ENCODE measurements at places on chromosomes 16 and 17.

DNA sequence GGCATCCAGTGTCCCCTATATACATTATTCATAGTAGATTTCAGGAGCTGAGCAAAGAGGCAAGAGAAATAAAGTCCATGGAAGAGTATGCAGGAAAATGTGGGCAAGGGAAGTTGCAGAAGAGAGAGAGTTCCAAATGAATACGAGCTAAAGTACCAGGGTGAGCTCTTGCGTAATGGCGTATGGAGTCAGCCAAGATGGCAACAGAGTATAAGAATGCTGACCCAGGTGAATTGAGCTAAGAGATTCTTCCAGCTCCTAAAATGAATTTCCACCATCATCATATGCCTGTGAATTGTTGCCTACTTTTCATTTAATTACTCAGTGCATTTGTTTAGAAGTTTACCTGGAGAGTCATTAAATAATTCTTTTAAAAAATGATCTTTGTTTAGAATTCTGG, 153.2 kb upstream of the CNTNAP4 start:
- DNase-seq, result no peak

DNA sequence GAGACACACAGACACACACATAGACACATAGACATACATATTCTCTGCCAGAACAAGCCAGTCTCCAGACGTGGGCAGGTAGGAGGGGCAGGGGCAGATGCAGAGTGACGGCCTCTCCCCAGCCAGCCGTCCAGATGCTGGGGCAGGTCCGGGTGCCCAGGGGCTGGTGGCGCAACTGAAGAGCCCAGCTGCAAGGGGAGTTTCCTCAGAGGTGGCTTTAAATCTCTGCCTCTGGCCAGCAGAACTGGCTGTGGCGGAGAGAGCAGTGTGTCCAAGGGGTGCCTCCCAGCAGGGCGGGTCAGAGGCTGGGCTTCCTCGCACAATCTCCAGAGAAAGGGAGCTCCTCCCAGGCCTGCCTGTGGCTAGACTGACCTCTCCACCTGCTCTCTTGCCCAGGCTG, 9.4 kb upstream of the GCGR start:
- no peak for DNase-seq

DNA sequence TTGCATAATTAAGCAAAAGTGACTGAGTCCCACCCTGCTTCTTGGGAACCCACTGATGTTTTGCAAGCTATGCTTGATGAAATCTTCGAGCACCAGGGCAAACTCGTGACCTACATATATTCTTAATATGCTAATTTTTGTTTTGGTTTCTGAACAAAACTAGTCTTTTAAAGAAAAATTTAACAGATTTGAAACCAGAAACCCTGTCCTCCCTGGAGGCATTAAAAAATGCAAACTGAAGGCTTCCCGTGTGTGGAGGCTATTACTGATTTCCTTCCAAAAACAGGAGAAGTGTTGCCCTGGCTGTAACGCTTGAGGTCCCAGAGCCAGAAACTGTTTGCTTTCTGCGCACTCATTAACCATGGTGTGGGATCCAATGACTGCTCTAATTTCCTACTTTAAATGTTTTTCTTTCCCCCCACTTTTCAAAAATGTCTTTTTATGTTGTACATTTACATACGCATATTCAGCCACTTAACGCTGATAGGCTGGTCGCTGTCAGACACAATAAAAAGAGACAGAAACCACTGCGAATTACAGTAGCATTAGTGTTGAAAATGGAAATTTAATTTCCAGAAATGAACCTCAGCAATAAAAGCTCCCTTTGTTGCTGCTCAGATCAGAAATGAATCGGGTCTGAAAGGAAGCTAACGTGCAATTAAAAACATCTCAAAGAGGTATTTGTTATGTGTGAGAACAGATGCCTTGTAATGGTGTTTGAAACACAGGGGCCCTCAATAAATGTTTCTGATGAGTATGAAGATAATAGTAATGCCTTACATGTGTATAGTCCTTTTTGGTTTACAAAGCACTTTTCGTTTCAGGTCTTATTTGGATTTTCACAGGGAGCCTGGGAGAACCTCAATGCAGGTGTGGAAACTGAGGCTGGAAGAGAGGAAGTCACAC, 39.9 kb upstream of the IRX6 start:
- DNase-seq, result no peak

DNA sequence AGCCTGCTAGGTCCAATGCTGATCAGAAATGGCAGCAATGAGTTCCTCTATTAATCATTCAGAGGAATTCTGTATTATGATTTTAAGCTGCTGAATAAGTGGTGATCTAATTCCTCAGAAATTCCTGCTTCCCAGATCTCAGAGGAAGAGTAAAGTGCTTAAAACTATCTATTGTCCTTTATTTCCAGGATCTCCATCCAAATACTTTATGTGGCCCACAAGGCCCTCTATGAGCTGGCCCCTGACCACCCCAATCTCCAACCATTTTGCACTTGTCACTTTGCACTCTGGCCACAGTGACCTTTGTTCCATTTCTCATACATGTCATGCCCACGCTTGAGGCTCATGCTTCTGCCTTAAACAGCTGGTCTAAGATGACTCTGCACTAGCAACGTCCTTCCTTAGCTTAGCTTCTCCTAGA, 93.7 kb downstream of the CA10 start:
- no peak for DNase-seq

DNA sequence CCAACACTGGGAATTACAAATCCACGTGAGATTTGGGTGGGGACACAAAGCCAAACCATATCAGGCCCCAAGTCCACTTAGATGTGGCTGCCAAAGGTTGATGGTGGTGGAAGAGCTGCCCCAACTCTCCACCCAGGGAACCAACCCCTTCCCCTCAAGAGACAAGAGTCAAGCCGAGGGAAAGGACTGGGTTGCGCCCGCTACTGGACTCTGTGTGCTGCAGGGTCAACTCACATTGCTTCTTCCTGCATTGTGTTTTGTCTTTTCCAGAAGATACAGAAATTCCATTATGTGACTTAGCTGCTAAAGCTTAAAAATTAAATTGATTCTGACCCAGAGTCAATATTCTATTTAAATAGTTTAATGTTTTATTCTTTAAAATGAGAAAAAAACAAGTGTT, 58.5 kb downstream of the ADAMTS18 start:
- DNase-seq, result peak; percentile 1

DNA sequence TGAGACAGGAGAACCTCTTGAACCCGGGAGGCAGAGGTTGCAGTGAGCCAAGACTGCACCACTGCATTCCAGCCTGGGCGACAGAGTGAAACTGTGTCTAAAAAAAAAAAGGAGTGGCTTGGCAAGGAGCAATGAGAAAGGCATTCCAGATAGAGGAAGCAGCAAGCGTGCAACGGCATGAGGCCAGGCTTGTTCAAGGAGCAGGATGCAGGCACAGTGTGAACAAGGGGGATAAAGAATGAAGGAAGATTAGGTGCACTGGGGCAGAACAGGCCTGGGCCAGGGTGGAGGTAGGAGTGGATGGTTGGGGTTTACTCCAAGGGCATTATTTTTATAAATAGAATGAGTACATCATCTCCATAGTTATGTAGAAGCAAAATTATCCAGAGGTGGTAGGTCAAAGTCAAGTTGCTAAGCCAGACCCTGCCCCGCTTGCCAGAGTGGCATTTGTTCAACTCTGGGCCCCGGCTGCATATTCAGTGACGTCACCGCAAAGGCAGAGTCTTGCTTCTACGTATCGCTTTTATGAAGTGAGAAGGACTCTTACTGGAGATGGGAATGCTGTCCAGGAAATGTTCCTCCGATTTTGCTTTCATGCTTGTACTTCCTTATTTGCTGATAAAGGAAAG, 100.2 kb downstream of the KATNIP start:
- no peak for DNase-seq

DNA sequence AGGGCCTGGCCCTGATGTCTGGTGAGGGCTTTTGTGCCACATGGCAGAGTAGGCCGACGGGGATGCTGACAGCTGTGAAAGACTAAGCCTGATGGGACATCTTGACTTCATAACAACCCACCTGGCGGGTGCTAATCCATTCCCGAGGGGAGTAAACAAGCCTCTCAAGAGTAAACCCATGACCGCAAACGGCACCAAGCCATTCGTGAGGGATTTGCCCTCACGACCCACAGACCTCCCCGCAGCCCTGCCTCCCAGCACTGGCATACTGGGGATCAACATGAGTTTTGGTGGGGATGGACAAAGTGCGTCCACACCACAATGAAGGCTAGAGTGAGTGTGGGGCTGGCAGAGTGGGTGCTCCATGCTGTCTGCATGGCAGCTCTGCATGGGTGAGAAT, 11.7 kb downstream of the RNF213 start:
- no peak for DNase-seq

GRCh38 chr17:80187090-80187489, 17.3 kb downstream of the CARD14 start:
- no peak for DNase-seq

DNA sequence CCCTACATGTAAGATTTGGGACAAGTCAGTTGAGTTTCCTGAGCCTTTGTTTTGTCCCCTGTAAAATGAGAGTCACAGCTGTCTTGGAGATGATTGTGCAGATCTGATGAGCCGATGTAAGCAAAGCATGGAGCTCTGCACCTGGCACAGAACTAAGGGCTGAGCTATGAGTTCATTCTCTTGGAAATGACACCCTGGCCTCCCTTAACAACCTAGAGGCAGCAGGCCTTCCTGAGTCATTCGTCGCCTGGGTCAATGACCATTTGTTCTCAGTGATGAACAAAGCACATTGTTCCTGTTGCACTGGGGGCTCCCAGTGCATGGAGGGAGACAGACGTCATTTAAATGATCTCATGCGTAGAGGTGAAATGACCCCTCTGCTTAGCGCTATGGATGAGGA, 62.8 kb upstream of the GCSH start:
- no peak for DNase-seq

DNA sequence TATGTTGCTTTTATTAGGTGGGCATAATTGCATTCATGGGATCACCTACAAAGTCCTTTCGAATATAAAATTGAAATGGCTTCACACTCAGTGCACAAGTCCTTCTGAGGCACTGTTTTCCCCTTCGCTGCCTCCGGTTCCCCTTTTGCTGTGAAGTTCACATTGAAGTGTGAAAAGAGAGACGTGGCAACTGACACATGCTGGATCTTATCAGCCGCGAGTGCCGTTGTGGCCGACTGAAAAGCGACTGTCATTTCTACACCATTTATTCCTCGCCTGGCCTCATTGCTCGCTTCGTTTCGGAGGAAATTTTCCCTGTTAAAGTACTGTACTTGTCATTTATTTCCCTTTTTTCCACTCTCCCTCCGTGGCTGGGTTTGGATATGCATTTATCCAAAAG, 423.5 kb downstream of the MAF start:
- DNase-seq, result no peak

GRCh38 chr17:40101367-40102210, 1.2 kb upstream of the NR1D1 start:
- no peak for DNase-seq

GRCh38 chr17:31489295-31490018, 98.0 kb downstream of the RAB11FIP4 start:
- no peak for DNase-seq

GRCh38 chr16:1541293-1542165, 8.1 kb downstream of the TMEM204 start:
- DNase-seq, result no peak

DNA sequence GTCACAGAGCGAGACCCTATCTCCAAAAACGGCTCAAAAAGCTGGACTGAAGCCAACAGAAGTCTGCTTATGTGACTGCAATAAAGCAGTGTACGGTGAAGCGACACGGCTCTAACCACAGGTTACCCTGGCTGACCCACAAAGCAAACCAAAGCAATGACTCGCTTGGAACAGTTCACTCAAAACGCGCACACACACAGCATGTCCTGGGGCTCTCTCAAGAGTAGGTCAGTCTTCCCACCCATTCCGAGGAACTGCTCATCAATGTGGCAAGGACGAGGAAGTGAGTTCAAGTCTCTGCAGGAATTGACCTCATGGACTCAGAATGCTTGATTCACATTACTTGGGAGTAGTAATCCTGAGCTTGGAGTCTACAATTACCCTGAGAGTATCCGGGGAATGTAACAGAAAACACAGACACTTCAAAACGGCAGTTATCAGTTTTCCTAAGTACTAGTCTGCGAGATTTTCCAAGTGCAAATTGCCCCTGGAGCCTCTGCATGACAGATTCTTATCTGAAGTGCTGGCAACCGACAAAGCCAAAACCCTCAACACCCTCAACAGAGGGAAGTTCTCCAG, 25.4 kb downstream of the PELP1 start:
- DNase-seq, result no peak

- no peak for DNase-seq
Observed at GRCh38 chr16:88405216-88406060, 22.7 kb downstream of the ZNF469 start.

GRCh38 chr16:87765473-87765775, 362 bp downstream of the KLHDC4 start:
- no peak for DNase-seq

- DNase-seq, result no peak
Observed at GRCh38 chr16:54284931-54285413, 1.6 kb downstream of the IRX3 start.

- no peak for DNase-seq
Observed at GRCh38 chr16:57711346-57711745, 16.7 kb downstream of the DRC7 start.

DNA sequence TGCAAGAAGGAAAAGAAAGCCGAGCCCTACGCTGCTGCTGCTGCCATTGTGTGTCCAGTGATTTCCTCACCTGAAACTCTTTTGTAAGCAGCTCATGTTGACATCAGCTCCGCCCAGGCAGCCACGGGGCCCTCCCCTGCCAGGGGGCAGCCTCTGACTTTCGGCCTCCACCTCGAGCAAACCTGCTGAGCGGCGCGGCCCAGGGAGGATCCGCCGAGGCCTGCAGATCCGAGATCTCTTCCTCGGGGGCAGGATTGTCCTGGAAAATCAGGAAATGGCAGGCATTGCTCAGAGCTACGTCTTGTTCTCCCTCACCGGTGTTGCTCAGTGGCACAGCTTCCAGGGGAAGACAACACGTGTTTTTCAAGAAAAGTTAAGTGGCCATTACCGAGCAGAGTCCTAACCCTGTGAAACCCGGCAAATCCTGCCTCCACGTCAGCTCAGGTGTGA, 35.6 kb upstream of the ZNF750 start:
- DNase-seq, result no peak

DNA sequence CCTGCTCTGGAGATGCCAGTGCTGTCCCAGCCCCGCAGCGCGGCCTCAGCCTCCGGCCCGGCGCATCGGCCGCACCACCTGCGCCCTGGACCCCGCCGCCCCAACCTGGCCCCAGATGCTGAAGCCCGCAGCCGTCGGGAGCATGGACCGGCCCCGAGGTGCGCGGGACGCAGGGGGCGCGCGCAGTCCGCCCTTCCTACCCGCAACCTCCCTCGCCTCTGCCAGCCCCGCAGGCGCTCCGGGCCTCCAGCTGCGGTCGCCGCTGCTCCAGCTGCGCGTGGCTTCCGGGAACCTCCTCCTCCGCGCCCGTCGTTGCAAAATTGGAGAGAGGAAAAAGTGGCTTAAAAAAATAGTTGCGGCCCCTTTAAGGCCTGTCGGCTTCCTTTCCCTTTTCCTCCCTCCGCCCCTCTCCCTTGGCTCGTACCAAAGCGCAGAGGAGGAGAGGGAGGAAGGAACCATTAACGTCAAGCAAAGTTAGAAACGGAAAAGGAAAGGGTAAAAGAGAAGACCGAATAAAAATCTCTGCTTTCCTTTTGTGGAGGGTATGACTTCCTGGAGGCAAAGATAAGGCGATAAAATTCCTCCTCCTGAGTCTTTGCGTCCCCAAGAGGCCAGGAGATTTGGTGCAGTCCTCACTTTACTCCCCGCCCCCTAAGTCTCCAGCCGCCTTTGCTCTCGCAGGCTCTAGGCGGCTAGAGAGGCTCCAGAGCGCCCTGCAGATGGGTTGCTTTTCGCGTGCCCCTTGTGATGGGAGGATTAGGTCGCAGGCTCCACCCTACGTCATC, at the start of gene CDIPT:
Gene CDIPT (minus strand): TSS at position 343 of the 785 bp plus-strand sequence. CDS start 369 bp downstream, outside the sequence.
- peak; percentile 97 for DNase-seq

Measured in hematopoietic multipotent progenitor cell (in vitro differentiated cells).